Activated effector memory CD4-positive, alpha-beta T cell treated with Interleukin-2 at 50 U/mL for 16 hours (primary cell): ENCODE measurements at places on chromosomes 2 and 18.

GRCh38 chr2:190415794-190416775 is 7.9 kb downstream of the MFSD6 start:
- DNase-seq, result no peak

GRCh38 chr2:104606056-104606455 is 247.9 kb upstream of the POU3F3 start:
- DNase-seq, result no peak

DNA sequence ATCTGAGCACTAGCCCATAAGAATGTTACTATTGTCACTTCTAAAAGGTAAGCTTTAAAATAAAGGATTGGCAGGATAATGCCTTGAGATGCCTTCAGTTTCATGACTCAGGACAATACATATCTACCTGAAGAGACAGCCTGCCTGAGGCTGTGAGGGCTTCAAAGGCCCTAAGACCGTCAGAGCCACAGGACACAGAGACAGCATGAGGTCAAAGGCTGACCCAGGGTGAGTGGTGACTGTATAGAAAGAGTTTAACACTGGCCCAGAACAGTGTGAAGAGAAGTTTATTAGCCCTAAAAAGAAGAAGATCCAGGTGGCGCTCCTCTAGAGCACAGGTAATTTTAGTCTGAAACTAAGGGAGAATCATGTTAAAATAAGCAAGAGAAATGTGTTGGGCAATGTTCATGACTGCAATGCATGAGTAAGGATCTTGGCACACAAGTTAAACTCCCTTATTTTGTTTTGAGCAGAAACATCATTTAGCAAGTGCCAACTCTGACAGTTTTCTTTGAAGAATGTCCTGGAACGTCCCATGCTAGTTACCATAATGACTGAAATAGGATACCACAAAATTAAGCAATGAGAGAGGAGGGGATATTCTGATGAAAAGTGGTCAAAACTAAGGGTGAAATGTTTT is 78.1 kb upstream of the FAM110C start:
- DNase-seq, result no peak

GRCh38 chr2:217417536-217417935 is 557.7 kb upstream of the TNP1 start:
- DNase-seq, result no peak

DNA sequence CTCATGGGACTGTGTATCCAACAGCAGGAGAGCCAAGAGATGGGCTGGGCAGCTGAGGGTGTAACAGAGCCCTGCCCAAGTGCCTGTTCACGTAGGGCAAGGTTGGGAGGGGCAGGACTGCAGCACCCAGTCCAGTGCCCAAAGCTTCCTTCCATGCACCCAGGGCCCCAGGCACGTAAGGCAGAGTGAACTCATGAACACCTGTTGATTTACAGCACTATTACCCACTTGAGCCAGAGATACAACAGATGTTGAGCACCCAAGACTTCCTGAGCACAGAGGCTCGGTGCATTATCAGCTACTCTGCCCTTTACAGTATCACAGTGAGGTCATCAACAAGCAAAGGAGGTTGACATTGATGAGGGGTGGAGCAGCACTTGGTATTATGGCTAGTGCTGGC is 50.2 kb upstream of the FHL2 start:
- DNase-seq, result no peak

DNA sequence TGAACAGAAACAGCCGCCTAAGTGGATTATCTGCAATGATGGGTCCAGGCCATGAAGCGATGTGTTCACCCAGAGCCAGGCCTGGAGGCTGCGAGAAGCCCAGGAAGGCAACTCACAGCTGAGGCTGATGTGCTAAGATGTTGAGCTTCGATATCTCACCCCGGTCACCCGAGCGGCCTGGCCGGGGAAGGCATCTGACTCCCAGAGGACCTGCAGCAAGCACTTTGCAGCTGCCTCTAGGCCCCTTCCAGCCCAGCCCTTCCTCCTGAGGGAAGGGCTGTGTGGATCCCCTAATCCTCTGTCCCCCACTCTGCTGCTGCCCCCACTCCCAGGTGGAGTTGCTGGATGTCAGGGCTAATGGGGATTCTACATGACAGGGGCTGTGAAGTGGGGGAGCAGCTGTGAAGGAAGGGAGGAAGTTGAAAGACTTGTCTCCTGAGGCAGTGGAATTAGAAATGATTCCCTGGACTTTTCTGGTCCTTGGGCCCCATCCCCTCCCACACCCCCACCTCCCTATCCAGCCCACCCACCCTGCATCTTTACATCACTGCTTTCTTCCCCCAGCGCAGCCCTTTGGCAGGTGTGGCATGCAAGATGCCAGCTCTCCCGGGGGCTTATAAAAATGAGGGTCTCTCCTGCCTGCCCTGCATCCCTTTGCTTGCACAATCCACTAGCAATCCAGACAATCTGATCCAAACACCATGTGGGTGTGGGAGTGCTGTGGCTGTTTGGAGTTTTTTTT is 4.3 kb downstream of the ATP6V1B1 start:
- DNase-seq, result no peak

DNA sequence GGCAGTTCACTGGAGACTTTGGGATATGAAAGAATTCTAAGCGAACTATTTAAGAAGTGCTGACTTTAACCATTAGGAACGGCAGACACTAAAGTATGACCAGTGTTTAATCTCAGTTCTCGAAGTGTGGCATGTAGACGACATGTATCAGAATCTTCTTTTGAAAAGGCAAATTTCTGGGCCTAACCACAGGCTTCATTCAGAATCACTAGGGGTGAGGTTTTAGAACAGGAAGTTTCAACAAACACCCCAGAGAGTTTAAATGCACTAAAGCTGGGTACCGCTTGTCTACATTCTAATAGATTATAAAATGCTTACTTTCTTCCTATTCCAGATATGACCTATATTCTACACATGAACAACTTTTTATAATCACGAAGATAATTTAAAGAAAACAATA is 180.3 kb downstream of the ANKRD44 start:
- no peak for DNase-seq

DNA sequence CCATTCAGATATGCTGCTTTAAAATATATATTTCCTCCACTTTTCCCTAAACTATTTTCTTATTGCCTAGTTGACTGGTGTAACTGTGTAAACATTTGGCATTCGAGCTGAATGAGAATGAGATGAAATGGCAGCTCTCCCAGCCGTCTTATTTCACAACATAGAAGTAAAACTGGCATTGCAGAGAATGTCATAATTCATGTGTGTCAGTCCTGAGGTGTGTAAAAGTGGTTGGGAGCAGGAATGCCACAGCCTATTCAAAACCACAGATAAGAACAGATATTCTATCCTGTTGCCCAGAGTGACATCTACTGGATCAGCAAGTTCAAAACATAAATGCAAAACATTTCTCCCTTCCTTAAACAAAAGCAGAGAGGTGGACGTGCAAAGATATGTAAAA is 565.5 kb upstream of the CHAC2 start:
- DNase-seq, result no peak

GRCh38 chr2:46066116-46066515 is 231.1 kb upstream of the EPAS1 start:
- no peak for DNase-seq

DNA sequence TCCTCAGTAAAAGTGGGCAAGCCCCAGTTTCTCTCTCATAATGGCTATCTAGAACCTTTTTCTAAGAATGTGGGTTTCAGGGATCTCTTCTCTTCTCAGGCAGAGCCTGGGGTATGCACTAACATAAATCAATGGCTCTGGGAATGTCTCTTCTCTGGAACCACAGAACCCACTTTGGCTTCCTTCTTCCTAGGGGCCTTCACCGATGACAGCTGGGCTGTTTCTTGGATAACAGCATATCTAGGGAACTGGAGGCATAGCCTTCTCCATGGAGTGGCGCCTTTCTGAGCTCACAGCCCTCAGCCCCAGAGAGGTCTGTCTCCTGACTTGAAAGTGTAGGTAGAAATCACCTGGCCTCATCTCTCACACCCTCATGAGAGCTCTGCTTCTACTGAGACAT is 247.9 kb downstream of the CLIP4 start:
- no peak for DNase-seq

DNA sequence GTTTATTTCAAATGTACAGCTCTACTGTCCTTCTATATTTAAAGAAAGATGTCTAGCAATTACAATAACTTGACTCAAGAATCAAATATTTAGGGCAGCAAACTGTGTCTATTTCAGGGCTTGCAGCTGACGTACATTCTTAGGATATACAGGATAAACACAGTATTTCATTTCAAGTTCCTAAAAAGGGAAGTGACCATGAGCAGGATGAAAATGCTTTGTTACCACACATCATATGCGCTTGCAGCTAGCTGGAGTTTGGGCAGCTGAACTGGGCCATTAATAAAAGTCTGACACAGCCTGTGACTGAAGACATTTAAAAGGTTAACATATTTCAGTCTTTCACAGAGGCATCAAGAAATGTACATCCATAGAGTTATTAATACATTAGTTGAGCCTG is 264.6 kb upstream of the TRIB2 start:
- DNase-seq, result no peak

- no peak for DNase-seq
Measured at GRCh38 chr2:218878486-218878885, 2.2 kb upstream of the WNT10A start.

DNA sequence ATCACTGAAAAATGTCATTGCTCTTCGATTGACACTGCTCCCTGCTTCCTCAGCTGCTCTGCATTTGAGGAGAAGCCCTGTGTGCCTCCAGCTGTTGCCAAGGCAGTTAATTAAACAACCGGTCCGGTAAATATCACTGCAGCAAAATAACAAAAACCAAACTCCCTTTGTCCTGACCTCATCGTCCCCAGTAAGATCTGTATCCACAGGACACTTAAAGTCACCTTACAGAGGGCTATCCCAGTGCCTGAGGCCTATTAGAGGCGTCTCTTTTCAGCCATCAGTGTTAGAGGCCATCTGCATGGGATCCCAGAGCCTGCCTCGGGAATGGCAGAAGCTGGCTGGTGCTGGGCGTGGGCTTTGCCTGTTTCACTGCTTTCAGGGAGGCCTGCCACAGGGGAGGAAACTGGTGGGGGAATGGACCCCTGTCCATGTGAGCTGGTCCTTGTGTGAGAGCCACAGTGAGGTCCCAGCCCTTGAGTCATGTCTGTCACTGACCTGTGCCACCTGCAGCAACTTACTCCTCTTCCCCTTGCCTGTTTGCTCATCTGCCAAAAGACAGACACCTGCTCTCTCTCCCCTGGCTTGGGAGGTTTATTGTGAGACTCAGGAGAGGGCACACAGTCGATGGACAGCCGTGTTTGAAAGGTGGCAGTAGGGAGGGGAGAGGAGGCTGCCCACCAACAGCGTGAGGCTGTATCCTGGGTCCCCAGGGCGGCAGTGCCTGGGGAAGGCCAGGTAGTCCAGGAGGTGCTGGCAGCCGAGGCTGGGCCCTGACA is 117.7 kb upstream of the MCFD2 start:
- no peak for DNase-seq

DNA sequence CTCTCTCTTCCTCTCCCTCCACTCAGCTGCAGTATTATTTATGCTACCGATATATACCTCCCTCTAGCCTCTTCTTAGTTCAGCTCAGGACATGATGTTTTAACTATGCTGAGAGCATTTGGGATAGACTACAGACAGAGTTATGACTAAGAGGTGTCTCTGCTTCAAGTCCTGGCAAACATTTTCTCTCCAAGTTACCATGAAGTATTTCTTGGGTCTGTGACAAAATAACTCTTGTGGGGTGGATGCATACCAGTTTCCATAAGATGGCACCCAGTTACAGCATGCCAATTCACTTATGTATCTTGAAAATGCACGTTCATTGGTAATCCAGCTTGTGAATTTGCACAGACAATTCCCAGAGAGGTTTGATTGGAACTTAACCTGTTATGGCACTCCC is 737.6 kb downstream of the SLC4A3 start:
- no peak for DNase-seq

- DNase-seq, result no peak
Measured at GRCh38 chr2:111094691-111095090, 26.0 kb upstream of the BCL2L11 start.

DNA sequence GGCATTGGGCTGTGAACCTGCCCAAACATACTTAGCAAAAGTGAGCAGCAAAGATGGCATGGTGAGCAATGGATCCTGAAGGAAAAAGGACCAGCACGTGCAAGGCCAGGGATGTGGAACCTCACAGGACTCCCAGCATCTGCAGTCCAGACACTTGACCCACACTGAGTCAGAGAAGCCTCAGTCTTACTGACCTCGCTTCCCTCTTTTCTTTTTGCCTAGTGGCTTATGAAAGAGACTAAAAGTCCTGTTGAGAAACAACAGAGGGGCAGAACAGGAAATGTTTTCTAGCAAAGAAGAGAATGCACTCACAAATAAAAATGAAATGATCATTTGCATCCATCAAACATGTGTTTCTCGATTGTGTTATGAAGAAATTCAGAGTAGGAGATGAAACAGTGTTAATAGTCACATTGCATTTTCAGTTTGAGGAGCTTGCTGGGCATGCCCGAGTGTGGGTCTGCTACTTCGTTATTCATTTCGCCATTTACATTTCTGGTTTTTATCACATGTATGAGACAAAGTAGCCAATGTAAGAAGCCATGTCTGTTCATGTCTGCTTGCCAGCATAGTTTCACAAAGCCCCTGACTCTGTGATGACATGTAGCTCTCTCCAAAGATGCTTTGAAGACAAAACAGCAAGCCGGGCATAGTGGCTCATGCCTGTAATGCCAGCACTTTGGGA is 118.4 kb downstream of the INO80D start:
- no peak for DNase-seq

GRCh38 chr2:38419499-38419898 is 42.4 kb upstream of the ATL2 start:
- DNase-seq, result no peak

- no peak for DNase-seq
Measured at GRCh38 chr2:217399291-217399690, 539.4 kb upstream of the TNP1 start.

GRCh38 chr2:47690132-47690531 is 92.8 kb upstream of the MSH6 start:
- DNase-seq, result no peak

- no peak for DNase-seq
Measured at GRCh38 chr2:163246135-163246534, 407.6 kb upstream of the KCNH7 start.

- DNase-seq, result no peak
Measured at GRCh38 chr2:72916743-72917137, 579 bp upstream of the EMX1 start.

- DNase-seq, result no peak
Measured at GRCh38 chr18:7908681-7909299, 341.7 kb downstream of the PTPRM start.

DNA sequence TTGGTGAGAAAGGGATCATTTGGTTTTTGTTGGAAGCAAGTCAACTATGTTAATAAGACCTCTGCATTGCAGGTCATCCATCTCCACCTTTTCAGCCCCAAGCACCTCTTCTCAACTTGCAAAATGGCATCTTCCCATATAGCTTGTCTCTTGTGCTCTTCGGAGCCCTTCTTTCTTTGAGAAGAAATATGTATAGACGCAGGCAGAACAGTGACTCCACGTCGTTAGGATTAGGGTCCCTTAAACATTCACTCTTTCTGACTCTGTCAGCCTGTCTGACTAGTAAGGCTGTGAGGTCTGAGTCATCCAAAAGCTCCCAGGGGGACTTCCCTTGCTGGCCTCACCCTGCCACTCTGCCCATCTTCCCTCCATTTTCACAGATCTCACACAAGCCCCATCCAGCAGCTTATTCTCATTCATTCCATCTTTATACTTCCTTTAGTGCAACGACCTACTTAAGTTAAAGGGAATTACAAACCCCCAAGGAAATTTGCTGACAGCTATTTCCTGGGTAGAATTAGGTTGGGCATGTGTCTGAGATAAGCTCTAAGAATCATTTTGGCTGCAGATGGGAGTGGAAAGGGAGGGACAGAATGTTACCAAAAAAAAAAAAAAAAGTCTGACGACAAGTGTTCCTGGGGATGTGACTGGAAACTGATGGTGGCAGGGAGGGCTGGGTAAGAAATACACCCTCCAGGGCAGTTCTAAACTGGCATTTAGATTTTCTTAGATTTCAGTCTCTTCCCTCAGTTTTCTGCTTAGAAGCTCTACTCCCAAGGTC is 37.7 kb upstream of the MEX3C start:
- no peak for DNase-seq
